LHCN-M2 (cell line): ENCODE measurements at places on chromosomes 4 and X. TPM values are rescaled to one million over a fixed set of nuclear protein-coding genes. Genes with fewer than 3 reads are reported as not detected.

The PIR gene
- 2.9 and 4.2 TPM in 2 replicates for total RNA-seq

The VCX gene
- not detected in 2 replicates for total RNA-seq

The CHRDL1 gene
- not detected in 2 replicates for total RNA-seq

The POU3F4 gene
- not detected in 2 replicates for total RNA-seq

The CLIC2 gene
- total RNA-seq = 0.32 and 0.92 TPM in 2 replicates

The CLDN34 gene
- not detected in 2 replicates for total RNA-seq

The IL2 gene
- total RNA-seq = not detected in 2 replicates

The KLHL34 gene
- not detected in 2 replicates for total RNA-seq

The COX7B2 gene
- not detected in 2 replicates for total RNA-seq

The PDCL2 gene
- total RNA-seq = not detected in 2 replicates

GRCh38 chrX:17431171-17431570, 56.2 kb downstream of the NHS start:
- no peak for DNase-seq

- DNase-seq = no peak
These were observed 601.3 kb downstream of the SPRY1 start for GRCh38 chr4:123997776-123998449.

- peak; percentile 46 for DNase-seq
These were observed 40.1 kb downstream of the TET2 start for GRCh38 chr4:105186701-105187161.

DNA sequence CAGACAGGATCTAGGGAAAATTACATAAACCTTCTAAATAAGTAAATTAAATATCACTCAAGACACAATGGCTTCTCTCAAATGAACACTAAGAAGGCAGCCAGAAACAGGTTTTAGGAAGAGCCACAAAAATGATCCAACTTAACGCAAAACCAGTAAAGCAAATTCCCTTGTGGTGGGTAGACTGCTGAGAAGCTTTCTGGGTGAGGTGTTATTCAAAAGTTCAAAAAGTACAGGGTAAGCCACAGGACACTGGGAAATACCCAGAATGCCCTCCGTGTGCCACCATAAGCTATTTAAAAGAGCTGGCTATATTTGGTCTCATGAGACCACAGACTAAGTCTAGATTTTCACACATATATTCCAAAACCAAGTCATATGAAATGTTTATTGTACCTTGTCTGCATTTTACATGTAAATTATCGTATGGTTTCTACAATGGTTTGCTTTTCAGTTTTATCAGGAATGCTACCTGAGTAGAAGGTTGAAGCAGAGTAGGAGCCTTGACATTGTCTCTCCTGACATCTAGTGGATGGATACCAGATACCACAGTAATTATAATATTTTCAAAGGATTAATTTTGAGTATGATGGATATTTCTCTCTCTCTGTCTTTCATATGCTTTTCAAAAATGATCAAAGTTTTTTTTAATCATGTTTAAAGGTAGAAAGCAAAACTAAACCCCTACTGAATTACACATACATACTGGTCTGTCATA, 109.3 kb upstream of the KLHL13 start:
- peak; percentile 1 for DNase-seq

GRCh38 chrX:23478056-23478455, 143.4 kb downstream of the PTCHD1 start:
- DNase-seq = peak; percentile 77

DNA sequence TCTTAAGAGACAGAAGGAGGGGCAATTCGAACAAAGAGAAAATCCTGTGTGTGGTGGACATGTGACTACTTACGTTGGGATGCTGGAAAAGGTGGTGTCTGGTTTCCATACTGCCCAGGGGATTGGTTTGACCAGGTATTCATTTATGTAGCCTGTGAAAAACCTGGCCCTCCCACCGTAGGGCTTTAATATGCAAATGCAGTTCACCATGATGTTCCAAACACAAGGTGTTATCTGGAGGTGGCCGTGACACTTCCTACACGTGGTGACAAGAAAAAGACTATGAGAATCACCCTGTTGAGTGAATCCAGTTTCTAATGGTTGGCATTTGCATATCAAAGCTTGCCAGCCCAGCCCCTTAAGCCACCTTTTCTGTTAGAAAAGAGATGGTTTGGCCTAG, 27.9 kb downstream of the UGT2B4 start:
- no peak for DNase-seq

DNA sequence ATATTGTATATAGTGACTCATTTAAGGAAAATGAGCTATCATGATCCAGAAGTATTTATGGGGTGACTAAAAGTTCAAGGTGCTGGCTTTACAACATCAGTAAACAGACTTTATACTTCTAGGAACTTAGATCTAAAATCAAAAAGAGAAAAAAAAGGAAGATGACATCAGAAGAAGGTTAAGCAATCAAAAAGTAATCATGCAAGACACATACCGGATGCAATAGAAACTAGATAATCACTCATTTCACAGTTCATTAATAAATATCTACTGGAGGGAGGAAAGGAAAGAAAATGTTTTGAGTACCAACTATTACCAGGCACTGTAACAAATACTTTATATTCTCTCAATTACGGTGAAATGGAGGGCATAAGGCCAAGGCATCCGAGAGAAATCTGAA, 276.4 kb downstream of the SPRY1 start:
- DNase-seq = no peak

DNA sequence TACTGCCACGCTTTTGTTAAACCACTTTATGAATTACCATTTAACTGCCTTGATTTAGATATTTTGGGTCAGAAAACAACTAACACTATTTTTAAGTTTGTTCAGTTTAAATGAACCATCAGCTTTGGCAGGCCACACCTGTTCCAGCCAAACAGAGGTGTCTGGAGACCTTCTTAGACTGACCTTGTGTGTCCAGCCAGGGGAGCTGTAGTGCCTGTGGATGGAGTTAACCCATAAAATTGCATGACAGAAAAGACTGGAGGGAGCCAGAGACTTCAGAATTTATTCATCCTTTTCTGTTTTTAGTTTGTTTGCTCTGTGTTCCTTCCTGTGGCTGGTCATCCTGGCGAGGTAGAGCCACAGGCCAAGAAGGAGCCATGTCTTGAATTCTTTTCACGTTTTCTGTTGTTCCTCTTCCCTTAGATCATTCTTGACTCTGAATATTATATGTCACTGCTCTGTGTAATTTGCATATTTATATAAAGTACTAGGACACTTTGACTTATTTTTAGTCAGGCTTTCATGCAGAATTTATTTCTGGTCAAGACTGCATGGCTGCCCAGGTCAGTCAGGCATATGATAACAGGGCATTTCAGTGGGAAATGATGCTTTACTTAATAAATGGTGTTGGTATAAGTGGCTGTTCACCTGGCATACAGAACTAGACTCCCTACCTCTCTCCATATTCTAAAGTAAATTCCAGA, 26.7 kb downstream of the HERC3 start:
- no peak for DNase-seq

DNA sequence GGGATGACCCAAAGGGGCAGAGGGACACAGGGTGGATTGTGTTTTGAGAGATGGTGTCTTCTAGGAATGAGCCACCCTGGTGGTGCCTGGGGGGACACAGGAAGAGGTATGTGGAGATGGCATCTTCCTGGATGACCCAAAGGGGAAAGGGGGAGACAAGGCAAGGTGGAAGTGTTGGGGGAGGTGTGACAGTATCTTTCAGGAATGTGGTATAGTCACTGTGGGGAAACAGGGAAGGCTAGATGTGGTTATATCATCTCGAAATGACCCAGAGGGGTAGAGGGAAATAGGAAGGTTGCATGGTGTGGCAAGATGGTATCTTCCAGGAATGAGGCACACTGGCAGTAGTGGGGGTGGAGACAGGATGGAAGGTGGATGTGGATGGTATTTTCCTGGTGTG, 62.9 kb downstream of the MAOA start:
- DNase-seq = no peak

DNA sequence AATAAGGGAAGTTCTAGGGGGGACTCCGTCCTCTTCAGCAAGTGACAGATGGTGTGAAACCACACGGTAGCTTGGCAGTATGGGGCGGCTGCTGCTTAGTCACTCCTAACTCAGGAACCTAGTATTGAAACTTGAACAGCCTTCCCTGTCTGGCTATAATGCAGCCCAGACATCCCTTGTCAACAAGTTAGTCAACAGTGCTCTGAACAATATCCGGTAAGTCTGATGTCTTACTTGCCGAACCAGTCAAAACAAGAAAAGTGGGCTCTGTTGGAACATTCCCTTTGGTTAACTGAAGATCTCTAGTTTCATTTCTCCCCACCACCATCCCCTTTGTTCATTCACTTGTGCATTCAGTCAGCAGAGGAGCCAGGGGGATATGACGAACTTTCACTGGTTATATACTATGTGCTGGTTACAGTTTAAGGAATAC, 18.7 kb upstream of the CXCL13 start:
- DNase-seq = peak; percentile 89

GRCh38 chrX:11934089-11934488, 176.1 kb downstream of the MSL3 start:
- no peak for DNase-seq

GRCh38 chr4:7811536-7812191, 128.0 kb downstream of the AFAP1 start:
- DNase-seq = peak; percentile 94

GRCh38 chr4:83013420-83013867, 2.8 kb upstream of the LIN54 start:
- DNase-seq = no peak

GRCh38 chr4:26255989-26256388, 64.8 kb upstream of the RBPJ start:
- peak; percentile 36 for DNase-seq

- DNase-seq = peak; percentile 54
These were observed 287.7 kb upstream of the PCDH18 start for GRCh38 chr4:137819964-137820383.

GRCh38 chr4:153161226-153161963, 42.8 kb upstream of the TRIM2 start:
- DNase-seq = no peak

DNA sequence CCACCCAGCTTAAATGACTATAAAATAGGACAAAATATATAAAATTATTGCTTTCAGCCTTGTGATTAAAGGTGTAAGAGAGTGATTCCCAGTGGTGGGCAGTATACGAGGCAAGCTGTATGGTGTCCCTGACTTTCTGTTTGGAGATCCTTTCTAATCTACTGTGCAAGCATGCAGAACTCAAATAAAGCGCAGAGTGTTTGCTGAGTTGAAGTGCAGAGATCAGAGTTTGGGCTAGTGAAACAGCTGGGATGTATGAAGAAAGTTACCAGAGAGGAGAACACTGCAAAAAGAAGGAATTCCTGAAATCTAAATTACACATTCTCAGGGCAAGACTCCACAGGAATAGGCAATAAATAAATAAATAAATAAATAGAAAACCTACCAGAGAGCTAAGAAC, 218.5 kb upstream of the TLL1 start:
- no peak for DNase-seq

DNA sequence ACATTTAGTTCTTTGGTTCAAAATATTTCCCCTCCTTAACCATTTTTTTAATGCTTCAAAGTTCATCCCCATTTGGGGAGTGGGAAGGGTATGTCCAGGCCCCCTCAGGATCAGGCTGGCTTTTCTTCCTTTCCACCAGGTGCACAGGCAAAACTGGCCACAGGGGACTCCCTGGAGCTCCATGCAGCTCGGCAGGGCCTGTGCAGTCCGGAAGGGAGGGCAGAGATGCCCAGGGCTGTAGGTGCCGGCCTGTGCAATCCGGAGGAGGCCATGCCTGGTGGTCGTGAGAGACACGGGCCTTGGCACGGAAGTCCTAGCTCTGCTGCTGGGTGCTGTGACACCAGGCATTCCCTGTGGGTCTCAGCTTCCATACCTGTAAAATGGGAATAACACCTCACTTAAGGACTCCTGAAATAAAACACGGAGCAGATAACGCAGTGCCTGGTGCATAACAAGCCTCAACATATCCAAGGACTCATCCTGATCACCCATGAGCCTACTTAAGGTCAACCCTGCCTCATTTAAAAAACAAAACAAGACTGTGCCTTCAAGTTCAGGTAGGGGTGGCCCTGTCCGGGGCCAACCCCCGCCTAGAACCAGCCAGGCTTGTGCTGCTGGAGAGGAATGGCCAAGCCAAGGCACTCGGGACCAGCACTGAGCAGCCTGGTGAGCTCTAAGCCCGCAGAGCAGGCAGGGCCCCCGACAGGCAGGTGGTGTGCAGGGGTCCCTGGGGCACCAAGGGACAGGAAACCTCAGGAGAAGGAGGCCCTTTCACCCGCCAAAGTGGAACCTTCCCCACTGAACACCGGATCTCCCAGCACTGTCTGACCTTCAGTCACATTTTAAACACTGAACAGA, 21.2 kb upstream of the CYP4V2 start:
- DNase-seq = no peak

DNA sequence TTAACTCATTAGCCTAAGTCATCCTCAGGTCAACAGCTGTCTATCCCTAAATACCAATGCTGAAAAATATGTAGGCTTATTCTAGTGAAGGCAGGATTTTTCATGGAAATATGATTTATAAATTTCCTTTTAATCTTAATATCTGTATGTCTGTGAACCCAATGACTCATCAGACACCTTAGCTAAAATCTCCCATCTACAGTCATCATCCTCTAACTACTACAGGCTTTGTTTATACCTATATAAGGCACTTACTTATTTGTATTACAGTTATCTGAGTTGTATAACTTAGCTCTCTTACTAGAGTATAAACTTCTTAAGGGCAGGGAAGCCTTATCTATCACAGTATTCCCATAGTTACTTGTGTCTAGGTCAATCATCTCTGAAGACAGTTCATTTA, 24.2 kb downstream of the AMMECR1 start:
- DNase-seq = no peak

DNA sequence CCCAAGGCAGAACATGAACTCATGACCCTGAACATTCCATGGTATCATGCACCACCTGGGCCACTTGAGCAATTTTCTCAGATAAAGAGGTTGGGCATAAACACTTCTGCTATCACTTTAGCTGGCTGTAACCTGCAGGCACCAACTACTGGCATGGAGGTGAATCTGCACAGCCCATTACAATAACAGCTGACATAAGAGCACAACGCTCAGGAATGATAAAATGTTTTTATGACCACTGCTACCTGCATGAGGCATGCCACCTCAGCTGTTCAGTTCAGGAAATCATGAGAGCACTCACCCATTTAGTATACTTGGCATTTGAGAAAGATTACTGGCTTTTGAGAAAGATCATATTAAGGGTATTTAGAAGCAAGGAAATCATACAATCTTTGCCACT, 85.7 kb upstream of the SPIN4 start:
- DNase-seq = no peak

GRCh38 chr4:140971077-140971792, 162.0 kb downstream of the RNF150 start:
- DNase-seq = no peak
